Activated effector memory CD4-positive, alpha-beta T cell treated with Interleukin-2 at 50 U/mL for 16 hours (primary cell): ENCODE measurements at places on chromosomes 6 and 20.

GRCh38 chr20:1674361-1674760 lies 16.8 kb upstream of the SIRPG start:
- DNase-seq: peak; percentile 47

DNA sequence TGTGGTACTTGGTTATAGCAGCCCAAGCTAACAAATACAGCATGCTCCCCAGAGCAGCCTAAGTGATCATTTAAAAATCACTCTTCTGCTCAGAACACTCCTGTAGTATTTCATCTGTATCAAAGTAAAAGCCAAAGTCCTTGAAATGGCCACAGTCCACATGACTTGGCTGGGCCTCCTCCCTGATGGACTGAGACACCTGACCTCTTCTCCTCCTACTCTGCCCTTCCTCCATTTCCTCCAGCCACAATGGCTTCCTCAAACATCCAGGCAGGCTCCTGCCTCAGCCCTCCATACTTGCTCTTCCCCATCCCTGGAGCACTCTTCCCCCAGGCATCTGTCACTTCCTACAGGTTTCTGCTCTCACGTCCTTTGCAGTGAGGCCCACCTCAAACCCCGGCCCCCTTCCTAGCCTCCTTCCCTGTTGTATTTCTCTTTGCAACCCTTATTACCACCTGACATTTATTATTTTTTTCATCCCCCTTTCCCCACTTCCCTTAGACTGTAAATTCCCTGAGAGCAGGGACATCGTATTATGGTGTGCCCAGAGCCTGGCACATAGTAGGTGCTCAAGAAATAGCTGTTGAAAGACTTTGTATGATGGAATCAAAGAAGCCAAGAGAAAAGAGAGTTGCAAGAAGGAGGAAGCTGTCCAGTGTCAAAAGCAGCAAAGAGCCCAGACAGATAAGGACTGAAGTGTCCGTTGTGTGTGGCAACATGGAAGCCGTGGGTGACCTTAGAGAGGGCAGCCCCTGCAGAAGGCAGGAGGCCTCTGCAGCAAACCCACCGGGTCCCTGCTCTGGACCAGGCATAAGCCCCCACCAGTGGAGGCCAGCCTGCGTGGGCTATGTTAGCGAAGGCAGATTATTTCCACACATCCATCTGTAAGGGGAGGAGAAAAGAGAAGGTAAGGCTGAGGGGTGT lies 87.5 kb downstream of the TRERF1 start:
- no peak for DNase-seq

DNA sequence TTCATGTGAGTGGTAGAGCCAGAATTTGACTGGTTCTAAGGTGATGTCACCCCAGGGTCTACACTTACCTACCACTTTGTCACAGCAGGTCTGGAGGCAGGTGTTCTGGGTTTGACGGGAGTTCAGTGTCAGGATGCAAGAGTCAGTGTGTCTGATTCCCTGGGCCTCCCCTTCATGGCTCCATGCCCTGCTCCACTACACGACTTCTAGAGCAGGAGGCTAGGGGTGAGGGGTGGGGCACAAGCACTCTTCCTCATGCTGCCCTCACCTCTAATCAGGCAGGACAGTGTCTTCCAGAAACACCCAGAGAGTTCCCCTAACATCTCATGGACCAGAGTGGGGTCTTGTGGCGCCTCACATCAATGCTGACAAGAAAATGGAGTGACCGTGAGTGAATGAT lies 118.2 kb downstream of the CDC5L start:
- DNase-seq: no peak

DNA sequence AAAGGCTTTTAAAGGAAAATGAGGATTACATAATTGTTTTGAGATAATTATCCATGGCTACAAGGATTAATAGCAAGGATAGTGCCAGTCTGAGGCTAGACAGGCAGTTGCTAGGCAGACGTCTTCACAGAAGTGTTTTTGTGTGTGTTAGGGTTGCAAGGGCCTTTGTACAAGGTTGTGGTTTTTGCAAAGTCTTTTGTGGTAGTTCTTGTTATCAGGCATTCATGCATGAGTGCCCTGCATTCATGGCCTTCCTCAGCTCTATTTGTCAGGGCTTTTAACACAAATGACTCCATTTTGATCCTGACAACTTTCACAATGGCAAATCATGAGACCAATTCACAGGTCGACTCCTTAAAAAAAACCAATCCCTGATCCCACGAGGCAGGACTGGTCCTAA lies 68.1 kb upstream of the TXNDC5 start:
- no peak for DNase-seq

- DNase-seq: no peak
These were observed 2.9 kb downstream of the TFAP2C start for GRCh38 chr20:56631990-56632327.

DNA sequence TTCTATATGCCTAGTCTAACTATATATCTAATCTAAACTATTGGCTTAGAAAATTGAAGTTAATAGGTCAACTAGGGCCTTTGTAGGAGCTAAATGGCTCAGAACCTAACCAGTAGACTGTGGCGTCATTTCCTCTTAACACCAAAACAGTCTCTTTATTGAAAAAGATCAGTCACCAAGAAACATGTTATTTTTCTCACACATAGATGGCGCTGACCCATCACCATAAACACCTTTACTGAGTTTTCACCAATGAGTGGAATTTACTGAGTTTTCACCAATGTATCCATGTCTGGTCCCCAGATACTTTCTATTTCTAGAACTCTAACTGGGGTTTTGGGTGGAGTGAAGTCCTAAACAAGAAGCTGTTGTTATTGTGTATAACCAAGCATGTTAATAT lies 636.0 kb downstream of the BCKDHB start:
- no peak for DNase-seq

DNA sequence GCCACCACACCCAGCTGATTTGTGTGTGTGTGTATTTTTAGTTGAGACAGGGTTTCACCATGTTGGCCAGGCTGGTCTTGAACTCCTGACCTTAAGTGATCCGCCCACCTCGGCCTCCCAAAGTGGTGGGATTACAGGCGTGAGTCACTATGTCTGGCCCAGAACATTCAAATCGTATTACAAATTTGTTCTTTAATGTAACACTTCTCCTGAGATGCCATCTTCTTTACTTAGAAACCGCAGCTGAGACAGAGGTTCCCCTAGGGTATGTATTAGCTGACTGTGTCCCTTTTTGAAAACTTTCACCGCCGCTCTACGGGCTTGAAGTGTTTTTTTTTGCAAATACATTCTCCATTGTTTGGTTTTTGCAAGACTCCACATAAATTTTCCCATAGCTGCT lies 62.6 kb downstream of the TOX2 start:
- no peak for DNase-seq
